ENCODE measurements at places on chromosomes 16 and 17.

DNA sequence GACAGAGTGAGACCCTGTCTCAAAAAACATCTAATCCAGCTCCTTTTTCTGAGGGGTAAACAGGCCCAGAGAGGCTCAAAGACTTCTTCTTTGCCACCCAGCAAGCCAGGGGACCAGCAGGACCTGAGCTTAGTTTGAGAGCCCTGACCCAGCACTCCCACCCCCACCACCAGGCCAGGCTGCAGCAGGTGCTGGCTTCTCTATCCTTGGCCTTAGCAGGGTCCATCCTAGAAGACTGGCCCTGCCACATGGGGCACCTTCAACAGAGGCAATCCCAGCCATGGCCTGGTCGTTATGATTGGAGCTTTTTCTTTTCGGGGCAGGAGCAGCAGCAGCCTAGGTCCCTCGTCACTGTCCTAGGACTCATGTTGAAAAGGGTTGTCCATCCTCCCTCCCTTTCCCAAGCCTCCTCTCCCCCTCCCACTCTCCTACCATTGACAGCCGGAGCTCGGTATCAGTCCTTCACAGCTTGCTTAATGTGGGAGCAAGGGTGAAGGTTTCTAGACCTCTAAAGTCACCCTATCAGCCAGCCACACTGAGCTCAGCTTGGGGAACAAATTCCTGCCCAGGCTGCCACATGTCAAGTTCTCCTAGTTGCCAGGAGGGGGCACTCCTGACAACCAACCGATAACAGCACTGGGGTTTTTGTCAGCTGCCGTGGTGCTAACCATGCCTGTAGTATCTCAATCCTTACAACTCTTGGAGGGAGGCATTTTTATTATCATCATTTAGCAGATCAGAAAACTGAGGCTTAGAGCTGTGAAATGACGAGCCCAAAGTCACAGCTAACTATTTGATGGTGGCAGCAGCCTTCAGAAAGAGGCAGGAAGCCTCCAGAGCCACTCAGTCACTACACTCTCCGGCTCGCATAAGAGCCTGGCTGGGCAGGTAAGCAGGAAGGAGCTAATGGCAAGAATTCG is 11.2 kb downstream of the MRPL27 start:
- DNase-seq = no peak

GRCh38 chr16:50665128-50665878 is 15.8 kb downstream of the SNX20 start:
- peak; percentile 54 for DNase-seq

DNA sequence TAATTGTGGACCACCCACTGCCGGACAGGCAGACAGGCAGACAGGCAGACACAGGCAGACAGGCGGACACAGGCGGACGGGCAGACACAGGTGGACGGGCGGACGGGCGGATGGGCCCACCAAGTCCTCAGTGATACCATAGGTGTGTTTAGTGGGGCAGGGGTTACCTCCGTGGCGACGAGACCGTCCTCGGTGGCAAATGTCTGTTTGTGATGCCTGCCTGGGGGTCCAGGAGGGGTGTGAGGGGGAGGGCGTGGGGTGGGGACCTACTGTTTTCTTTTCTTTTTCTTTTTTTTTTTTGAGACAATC is 76.7 kb downstream of the RTN4RL1 start:
- no peak for DNase-seq

DNA sequence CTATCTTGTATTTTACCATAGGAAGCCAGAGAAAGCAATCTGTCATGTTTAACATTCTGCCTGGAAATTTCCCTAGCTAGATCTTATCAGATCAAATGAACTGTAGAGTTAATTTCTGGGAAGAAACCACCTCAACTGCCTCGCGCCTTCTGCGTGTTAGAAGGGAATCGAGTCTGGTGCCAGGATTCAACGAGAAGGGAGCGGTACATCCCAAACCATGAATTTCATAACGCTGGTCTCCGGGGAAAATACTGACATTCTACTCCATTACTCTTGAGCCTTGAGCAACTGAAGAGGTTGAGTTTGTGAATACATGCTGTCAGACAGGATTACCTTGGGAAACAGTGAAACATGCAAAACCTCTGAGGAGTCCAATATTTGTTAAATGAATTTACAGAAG is 35.2 kb downstream of the MPHOSPH6 start:
- no peak for DNase-seq

DNA sequence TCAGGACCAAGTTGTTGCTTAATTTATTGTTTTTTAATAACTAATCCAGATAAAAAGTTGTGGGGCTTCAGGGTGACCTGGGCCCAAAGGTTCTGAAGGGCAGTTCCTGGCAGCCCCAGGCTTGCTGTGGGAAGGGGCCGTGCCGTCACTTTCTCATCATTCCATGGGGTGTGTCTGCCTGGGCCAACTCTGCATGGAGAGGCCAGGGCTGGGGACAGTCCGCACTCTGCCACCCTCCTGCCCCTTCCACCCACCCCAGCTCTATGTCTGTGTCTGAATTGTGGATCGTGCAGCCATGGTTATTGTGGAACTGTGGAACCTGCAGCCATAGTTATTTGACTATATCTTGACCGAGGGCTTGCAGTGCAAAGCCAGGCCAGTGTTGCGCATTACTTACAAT is 4.0 kb downstream of the LIMD2 start:
- no peak for DNase-seq

DNA sequence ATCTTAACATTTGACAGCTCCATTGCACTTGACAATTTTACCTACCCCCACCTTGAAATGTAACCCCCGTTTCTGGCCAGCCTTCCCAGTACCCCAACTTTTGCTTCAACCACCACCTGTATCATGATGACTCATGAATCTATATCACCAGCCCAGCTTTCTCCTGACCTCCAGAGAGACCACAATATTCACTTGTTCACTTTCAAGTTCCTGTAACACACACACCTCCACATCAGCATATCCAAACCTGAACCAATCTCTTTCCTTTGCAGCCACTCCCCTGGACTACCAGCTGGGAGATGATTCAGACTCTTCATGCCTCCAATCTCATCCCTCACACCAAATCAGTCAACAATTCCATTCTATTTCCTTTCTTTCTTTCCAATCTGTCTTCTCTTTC is 8.0 kb downstream of the SMG6 start:
- DNase-seq = no peak

DNA sequence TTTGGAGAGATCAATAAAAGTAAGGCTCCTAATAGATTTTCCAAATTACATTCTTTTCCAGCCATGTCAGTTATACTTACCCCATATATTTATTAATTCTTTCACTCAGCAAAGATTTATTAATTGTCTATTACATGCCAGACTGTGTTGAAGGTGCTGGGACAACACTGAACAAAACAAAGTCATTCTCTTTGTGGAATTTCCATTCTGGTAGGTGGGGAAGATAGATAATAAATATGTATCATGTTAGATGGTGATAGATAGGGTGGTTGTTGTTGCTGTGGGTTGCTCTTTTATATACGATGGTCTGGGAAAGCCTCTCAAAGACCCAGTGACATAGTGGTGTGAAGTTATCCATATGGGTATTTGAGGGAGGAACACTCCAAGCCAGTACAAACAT is 39.1 kb downstream of the BCAS3 start:
- DNase-seq = no peak

- no peak for DNase-seq
These were observed 77.0 kb downstream of the METRNL start for GRCh38 chr17:83156408-83156807.

DNA sequence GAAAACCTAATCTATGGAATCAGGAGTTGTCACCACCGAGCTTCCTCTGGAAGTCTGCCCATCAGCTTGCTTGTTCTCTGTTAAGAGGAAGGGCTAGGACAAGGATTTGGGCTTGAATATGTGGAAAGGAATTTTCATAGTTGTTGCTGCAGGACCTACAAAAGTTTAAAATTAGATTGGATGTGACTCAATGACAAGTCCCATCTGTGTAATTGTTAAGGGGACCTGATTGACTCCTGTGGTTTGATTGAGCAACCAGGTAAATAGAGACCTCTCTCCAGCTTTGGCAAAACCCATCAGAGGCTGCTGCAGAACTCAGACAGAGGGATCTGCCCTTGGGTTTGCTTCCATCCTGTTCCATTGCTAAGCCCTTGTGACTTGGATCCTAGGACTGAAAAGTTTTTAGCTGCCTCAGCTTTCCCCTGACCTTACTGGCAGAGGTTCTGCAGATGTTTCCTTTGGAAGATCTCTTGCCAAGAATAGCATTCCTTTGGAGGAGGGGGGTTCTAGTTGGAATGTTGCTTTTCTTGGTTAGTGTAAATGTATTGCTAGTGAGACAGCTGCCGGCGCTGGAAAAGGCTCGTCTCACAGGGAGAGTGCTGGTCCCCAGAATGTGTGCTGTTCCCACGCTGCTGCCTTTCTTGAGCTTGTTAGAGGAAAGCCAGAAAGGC is 50.0 kb downstream of the SF3B3 start:
- DNase-seq = no peak

DNA sequence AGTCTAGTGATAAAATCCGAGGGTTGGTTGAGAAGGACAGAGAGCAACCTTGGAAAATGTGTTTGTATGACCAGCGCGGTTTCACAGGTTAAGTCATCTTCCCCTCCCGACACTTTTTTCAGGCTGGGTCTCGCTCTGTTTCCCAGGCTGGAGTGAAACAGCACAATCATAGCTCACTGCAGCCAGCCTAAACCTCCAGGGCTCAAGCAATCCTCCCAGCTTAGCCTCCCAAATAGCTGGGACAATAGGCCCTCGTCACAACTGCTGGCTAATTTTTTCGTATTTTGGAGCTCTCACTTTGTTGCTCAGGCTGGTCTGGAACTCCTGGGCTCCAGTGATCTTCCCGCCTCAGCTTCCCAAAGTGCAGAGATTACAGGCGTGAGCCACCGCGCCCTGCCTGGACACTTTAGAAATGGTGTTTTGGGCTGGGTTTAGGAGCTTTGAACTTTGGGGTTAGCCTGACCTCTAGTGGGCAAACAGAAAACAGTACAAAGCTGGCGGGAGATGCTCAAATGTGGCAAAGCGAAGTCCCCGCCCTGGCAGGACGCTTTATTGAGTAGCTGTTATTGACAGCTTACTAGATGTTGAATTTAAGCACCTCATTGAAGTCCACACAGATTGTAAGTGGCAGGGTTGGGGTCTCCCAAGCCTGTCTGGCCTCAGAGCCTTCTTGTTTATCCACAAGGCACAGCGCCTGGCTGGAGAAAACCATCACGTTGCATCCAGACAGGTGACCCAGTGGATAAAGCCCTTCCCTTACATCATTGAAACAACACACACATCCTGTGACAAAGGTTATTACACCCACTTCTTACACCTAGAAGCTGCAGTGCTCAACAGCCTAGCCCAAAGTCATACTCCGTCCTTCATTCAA is 34.7 kb upstream of the RBBP6 start:
- DNase-seq = peak; percentile 11

DNA sequence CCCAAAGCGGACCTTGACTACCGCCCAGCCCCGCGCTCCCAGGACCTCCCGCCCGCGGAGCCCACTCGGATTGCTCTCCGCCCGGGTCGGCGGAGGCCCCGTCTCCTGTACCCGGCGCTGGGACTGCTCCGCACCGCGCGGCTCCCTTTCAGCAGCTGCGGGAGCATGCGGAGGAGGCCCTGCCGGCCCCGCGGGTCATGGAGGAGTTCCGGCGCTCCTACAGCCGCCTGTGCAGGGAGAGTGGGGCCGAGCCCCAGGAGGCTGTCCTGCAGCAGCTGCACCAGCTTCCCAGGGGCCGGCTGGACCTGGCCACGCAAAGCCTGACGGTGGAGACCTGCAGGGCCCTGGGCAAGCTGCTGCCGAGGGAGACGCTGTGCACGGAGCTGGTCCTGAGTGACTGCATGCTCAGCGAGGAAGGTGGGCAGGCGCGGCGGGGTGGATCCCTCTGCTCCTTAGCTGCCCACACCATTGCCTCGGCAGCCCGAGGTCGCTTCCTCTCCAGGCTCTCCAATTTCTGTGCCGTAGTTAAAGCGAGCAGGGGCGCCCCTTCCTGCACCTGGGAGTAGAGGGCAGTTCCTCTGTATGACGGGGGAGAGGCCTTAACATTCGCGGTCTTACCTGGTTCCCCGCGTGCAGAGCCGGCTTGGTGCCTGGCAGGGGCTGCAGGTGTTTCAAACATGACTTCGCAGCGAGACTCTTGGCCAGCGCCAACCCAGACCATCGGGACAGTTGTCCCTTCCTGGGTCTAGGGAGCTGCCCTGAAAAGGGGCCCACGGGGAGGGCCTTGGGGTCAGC is 539 bp downstream of the LRRC45 start:
- DNase-seq = no peak

DNA sequence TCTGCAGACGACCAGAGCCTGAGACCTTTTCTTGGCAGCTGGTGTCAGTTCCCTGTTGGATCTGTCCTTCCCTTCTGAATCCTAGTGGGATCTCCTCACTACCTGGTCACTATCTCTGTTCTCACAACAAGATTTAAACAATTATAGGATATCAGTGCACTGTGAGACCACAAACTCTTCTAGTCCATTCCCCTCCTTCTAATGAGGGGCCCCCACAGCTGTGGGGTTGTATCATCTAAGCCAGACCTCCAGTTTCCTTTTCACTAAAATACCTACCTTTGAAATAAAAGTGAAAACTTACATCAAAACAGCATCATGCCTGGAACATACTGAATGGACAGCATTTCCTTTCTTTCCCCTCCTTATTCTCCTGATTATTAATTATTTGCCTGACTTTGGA is 233.2 kb downstream of the PRKCA start:
- no peak for DNase-seq

DNA sequence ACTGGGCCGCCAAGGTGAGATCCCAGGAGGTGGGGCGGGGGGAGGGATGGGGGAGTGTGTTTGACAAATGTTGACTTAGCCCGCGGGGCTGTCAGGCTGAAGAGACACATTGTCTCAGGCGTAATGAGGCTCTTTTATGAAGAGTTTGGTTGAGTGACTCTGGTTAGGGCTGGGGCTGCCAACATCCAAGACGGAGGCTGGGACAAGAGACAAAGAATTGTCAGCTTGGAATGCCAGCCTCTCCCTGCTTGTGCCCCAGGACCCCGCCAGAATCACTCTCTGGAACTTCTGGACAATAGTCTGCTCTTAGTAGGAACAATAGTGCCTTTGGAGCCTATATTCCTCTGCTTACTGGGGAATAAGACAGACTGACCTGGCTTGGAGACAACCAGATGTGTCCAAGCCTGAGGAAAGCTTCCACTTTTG is 24.0 kb downstream of the PCTP start:
- DNase-seq = no peak

- DNase-seq = no peak
These were observed 47.1 kb downstream of the SLC6A4 start for GRCh38 chr17:30188211-30188939.

DNA sequence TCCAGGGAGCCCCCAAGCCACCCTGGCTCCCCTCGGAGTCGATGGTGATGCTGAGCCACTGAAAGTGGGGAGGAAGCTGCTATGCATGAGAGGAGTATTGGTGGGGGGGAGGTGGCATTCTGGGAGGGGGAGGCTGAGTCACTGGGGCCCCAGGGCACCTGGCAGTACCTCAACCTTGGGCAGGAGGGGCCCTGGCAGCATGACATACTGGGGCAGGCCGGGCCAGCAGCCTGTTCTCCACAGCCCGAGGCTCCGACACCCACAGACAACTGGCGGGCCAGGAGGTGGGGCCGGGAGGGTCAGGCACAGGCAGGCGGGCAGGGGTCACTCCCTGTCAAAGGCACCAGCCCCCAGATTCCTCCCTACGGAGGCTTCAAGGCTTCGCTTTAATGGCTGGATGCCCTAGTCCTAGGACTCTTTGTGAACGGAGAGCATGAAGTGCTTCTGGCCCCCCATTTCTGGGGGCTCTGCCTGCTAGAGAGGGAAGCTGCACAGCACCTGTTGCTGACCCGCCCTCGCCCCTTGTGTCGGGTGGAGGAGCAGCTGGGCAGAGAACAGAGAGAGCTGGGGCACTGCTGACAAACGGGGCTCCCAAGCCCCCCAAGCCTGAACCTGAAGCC is 928 bp downstream of the CASKIN2 start:
- DNase-seq = no peak
